Cortex of kidney (tissue), 1 donor: ENCODE measurements at places on chromosomes 11 and 22.

DNA sequence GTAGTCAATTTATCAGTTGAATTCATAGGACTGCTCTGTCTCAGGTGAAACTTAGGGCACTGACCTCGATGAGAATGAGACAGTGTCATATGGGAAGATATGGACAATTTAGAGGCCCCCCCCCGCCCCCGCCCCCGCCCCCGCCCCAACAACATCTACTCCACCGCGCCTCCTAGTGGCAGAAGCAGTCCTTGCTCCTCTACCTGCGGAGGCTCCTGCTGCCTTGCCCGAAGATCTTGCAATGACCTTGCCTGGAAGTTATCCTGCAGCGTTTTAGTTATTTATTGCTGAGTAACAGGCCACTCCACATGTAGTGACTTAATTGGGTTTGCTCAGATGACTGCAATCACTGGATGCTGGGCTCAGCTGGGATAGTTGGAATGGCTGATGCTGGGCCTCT lies 15.2 kb downstream of the SERPINH1 start:
- DNase-seq, result no peak

DNA sequence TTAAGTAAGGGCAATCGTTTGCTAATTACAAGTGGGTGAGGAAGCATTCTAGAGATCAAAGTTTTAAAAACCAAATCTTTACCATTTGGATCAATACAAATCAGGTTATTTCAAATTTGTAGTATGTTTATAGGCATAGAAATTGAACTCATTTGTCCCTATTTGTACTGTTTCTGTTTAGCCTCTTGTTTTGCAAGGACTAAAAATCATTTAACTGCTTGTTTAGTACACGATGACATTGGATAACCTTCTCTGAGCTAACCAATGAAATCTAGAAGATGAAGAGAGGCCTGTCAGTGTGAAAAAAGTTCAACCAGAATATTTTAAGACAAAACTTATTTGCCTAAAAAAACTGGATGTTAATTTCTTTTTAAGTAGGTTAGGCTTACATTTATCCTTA lies 40.0 kb downstream of the ZC3H12C start:
- no peak for DNase-seq

- DNase-seq, result no peak
Observed at GRCh38 chr11:18285841-18286240, 19.8 kb downstream of the SAA1 start.

- no peak for DNase-seq
Observed at GRCh38 chr11:3952715-3953114, 97.3 kb downstream of the STIM1 start.

GRCh38 chr11:10490398-10491241 lies 35.6 kb downstream of the AMPD3 start:
- no peak for DNase-seq

DNA sequence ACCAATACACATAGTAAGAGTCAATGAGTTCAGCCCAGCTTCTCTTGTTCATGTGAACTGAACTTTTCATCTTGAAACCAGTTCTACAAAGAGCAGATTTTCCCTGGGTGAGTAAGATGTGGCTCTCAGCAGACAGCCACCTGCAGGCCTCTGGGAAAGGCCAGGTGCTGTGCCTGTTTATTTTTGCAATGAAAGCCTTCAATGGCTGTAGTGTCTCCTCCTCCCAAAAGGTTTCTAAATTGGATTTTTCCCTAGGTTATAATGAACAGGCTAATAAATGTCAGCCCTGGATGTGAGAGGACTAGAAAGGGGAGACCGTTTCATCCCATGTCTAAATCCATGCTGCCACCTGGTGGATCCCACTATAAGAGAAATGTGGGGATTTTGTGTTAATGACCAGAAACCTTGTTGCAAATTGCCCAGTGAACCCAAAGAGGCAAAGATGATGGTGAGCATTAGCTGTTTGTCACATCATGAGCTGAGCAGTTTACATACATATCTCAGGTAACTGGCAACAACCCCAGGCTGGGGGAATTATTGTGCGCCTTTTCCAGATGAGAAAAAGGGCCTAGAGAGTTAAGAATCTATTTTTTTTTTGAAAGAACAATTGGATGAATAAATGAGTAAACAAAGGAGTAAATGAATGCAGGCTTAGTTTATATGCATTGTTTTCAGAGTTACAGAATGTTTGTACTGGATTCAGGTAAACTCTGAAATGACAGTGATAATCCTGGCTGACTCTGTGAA lies 12.7 kb downstream of the C11orf91 start:
- DNase-seq, result no peak

- DNase-seq, result no peak
Observed at GRCh38 chr11:130785380-130786116, 130.7 kb downstream of the SNX19 start.

DNA sequence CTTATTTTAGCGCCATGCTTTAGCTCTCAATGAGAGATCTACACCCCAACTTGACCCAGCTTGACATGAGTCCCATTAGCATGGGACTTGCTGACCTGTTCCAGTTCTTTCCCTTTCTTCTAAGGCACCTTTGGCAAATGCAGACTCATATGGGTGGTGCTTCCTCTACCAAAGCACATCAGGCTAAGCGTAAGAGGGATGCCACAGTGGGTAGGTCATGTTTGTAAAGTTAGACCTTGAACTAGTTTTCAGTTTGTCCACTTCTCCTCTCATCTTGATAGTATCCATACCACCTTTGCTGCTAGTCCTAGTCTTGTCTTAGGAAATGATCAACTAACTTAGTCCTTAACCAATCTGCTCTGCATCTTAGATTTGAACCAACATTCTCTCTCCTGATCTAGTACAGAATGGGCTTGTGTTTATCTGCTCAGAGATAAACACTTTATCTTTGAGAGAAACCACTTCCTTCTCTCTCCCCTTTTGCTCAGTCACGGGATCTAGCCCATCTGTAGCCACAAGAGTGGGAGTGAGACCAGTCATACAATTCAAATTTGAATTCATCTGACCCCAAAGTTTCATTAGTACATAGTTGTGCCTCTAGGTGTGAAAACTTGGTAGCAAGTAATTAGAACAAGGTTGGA lies 72.1 kb upstream of the CD44 start:
- no peak for DNase-seq

GRCh38 chr11:116108161-116108560 lies 603.9 kb upstream of the CADM1 start:
- no peak for DNase-seq

GRCh38 chr11:46336563-46337180 lies 10.6 kb upstream of the DGKZ start:
- no peak for DNase-seq

DNA sequence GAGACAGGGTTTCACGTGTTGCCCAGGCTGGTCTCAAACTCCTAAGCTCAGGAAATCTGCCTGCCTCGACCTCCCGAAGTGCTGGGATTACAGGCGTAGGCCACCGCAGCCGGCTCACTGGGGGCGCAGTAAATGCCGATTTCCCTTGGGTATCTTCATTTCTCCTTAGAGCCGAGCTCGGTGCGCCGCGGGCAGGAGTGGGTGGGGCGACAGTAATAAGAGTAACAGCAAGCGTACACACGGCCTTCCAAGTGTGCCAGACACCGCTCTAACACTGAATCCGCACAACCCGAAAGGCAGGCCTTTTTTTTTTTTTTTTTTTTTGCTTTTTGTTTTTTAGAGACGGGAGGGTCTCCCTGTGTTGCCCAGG lies 500 bp upstream of the ADSL start:
- DNase-seq, result no peak

GRCh38 chr22:44335903-44336803 lies 23.4 kb upstream of the SHISAL1 start:
- DNase-seq, result no peak

GRCh38 chr22:48241658-48242057 lies 1479.2 kb downstream of the TBC1D22A start:
- no peak for DNase-seq

- DNase-seq, result no peak
Observed at GRCh38 chr22:43563571-43563970, 151.8 kb downstream of the MPPED1 start.

DNA sequence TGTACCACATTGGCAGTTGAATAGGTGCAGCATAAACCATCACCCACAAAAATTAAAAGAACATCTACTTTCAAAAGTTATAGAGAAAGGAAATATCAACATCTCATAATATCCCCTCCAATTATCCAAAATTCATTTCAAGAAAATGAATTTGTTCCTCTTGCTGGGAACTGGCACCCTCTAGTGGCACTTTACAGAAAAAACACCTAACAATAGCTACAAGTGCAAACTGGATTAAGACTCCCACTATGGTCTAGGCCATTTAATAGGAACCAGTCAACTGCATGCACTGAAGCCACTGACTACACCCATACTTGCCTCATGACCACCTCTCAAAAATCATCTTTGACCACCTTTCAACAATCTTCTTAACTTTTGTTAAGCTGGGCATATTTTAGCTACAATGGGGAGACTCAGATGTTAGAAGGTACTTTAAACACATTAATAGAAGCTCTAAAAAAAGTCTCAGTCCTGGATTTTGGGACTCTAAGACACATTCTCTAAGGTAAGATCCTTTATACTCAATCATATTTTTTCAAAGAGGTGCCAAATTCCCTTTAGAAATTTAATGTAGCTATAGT lies 17.3 kb downstream of the TRAF6 start:
- no peak for DNase-seq

GRCh38 chr22:17773606-17774205 lies 563 bp downstream of the BID start:
- DNase-seq, result no peak

- DNase-seq, result no peak
Observed at GRCh38 chr22:26748845-26749244, 91.5 kb downstream of the MIAT start.

- no peak for DNase-seq
Observed at GRCh38 chr11:92929246-92929645, 40.2 kb upstream of the MTNR1B start.

- DNase-seq, result peak; percentile 38
Observed at GRCh38 chr11:62545437-62546243, 966 bp downstream of the AHNAK start.

GRCh38 chr22:24002851-24003250 lies 2.4 kb downstream of the GSTT4 start:
- no peak for DNase-seq

- no peak for DNase-seq
Observed at GRCh38 chr11:65224930-65225278, 36.9 kb upstream of the POLA2 start.

GRCh38 chr22:25704701-25705100 lies 37.3 kb upstream of the MYO18B start:
- no peak for DNase-seq

DNA sequence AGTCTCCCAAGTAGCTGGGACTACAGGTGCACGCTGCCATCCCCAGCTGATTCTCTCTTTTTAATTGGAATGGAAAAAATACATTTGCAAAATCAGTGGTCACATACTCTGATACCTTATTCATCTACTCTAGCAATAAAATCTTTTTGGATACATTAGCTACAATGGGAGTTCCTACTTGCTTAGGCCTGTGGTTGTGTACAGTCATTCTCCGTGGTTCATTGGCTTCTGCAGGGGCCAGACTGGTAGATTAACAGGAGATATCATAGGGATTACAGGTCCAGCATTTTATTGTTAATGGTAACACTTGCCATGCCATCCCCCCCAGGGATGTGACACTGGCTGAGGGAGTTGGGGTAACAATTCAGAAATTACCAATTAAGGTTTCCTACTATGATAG lies 140.0 kb downstream of the ADAMTS15 start:
- DNase-seq, result no peak

- no peak for DNase-seq
Observed at GRCh38 chr22:36853407-36854099, 7.3 kb upstream of the NCF4 start.

- DNase-seq, result no peak
Observed at GRCh38 chr11:74923125-74923524, 25.8 kb downstream of the XRRA1 start.

- DNase-seq, result no peak
Observed at GRCh38 chr11:45158891-45159605, 12.6 kb downstream of the PRDM11 start.

- DNase-seq, result no peak
Observed at GRCh38 chr11:117993988-117994745, 8.0 kb downstream of the IL10RA start.

DNA sequence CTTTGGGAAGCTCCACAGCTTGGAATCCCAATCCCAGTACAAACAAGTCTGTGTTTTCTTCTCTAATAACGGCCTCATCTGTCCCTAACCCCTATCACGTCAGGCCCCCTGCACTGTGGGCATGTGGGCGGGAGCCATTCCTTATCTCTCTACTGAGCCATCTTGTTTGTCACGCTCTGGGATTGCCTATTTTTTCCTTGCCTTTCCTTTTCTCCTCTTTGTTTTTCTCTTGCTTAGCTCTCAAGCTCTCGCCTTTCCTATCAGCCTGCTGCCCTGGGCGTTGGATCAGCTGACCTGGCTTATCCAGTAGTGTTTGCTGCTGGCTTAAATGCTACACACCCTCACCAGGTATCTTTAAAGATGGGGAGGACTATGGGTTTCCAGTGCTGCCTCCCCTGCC lies 35.8 kb downstream of the ARHGAP1 start:
- no peak for DNase-seq

- DNase-seq, result no peak
Observed at GRCh38 chr11:112961751-112962578, 745 bp downstream of the NCAM1 start.

- DNase-seq, result no peak
Observed at GRCh38 chr11:67178421-67178820, 59.4 kb downstream of the KDM2A start.
